CD4-positive, alpha-beta T cell (primary cell): ENCODE measurements at places on chromosomes 11 and 22.
A peak's percentile ranks its signal among the peaks of the same experiment; 100 is the strongest.

DNA sequence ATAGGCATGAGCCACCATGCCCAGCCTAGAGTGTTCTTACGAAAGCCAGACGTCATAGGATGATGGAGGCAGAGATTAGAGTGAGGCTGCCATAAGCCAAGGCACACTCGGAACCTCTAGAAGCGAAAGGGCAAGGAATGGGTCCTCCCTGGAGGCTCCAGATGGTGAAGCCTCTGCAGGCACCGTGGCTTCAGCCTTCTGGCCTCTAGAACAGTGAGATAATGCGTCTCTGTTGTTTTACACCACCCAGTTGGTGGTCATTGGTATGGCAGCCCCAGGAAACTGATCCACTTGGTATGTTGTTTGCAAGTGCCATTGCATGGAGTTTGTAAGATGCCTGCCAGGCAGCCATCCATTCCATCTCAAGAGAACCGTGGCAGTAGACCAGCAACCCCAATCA lies 791.0 kb downstream of the TBC1D22A start:
- DNase-seq, result no peak

- DNase-seq, result no peak
Measured at GRCh38 chr22:37080838-37081237, 28.7 kb downstream of the TMPRSS6 start.

- DNase-seq, result no peak
Measured at GRCh38 chr11:15622231-15622890, 507.6 kb downstream of the INSC start.

DNA sequence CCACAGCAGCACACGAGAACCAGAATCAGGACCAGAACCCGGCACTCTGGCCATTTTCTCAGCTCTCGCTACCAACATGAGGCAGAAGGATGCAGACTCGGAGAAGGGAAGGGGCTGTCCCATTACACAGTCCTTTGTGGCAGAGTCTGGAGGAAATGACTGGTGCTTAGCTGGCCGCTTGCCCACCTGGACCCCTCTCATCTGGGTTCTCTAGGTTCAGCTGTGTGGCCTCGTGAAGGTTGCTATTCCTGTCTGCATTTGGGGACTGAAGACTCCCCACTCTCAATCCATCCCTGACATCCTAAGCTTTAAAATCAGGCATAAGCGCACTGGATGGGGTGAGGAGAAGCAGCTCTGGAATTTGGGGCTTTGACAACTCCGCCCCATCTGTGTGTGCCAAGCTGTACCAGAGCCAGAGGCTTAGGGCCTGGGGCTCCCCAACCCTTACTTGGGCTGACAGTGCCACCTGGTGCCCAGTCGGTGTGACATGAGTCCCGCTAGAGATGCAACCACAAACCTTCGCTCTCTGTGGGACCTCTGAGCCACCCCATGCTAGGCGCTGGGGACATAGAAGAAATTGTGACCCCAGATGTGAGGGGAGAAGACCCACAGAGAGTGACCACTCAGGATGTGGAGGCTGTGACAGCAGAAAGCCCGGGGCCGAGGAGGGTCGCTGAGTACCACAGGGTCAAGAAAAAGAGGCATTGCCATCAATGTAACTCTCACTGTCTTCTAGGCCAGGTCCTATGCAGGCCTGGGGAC lies 35.8 kb upstream of the FCHSD2 start:
- peak; percentile 73 for DNase-seq

GRCh38 chr11:111645657-111646316 lies 43.5 kb downstream of the SIK2 start:
- DNase-seq, result no peak

DNA sequence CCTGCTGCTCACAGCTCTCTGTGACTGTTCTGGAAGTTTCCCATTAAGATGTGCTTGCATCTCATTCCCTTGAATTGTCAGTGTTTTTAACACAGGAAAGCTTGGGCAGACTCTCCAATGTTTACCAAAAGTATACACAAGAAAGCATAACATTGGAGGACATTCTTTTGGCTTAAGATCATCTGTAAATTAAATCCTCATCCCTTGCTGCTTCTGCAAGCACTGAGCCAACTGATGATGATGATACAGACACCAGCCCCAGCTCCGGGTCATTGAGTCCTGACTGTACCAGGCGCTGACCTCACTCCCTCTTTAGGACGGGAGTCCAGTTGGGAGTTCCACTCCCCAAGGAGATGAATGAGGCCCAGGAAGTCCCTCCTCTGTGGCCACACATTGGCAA lies 23.8 kb downstream of the CD82 start:
- DNase-seq, result no peak

DNA sequence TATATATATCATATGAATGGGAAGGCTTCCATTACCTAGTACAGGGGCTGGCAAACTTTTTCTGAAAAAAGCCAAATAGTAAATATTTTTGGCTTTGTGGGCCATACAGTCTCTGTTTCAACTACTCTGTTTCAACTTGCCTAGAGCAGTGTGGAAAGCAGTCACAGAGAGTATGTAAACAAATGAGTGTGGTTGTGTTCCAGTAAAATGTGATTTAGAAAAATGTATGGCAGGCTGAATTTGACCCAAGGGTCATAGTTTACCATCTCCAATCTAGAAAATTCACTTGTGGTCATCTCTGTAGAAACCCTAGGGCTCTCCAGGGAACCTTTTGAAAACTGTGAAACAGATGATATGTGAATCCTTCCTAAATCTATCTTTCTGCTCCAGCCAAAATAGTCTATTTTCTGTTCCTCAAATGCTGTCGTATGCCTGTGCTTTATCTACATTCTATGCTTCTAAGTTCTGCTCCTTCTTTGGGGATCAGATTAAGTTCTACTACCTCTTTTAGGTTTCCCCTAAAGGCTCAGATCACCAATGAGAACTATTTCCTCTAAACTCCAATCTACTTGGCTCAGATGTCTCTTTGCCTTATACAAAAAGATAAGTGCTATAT lies 356.2 kb downstream of the METTL15 start:
- no peak for DNase-seq

DNA sequence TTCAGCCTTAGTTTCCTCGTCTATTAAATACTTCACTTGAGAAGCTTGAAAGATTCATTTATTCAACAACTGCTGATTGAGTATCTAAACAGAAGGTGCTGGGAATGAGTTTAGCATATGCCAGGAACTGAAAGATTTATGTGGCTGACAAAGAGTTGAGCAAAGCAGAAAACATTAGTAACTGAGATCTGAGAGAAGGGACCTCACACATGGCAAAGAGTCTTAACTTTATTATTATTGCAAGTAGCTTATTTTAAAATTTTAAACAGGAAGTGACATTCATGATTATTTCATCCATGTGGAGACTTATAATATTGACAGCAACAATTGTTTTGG lies 133.6 kb downstream of the CASP12 start:
- DNase-seq, result no peak

GRCh38 chr22:31490496-31490925 lies 869 bp upstream of the EIF4ENIF1 start:
- DNase-seq, result peak; percentile 51

DNA sequence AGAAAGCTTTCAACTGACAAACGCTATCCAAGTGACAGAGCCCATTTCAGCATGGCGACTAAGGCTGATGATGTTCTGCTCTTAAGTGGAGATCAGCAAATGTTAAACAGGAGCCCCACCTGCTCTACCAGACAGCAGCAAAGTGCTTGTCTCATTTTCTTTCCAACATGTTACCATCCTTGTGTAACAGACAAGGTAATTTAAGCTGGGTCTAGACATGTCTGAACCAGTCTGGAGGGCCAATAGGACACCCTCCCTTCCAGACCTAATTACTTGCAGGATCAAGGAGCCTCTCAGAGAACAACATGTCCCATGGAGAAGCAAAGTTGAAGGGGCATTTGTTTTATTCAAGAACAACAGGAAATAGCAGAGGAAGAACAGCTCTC lies 3.9 kb upstream of the LMO2 start:
- DNase-seq, result no peak

- DNase-seq, result no peak
Measured at GRCh38 chr22:45554040-45554406, 51.3 kb downstream of the FBLN1 start.

- DNase-seq, result no peak
Measured at GRCh38 chr11:64711138-64711955, 11.7 kb downstream of the NRXN2 start.

DNA sequence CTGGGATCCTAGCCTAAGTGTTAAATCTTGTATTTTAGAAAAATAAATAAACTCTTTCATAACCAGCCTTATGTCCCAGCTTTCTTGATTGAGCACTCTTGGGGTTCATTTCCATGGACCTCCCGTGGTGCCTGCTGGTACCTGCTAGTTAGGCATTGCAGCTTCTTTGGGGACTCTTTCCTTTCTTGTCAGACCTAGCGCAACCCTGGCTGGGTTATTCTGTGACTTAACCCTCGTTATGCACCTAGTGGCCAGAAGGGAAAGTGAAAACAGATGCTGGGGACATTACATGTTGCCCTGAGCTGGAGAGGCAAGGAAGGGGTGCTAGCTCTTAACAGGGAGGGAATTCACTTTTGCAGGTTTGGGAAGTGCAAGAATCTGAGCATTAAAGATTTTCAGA lies 46.8 kb downstream of the APIP start:
- no peak for DNase-seq

- DNase-seq, result no peak
Measured at GRCh38 chr11:62399172-62399877, 19.5 kb upstream of the SCGB1A1 start.

DNA sequence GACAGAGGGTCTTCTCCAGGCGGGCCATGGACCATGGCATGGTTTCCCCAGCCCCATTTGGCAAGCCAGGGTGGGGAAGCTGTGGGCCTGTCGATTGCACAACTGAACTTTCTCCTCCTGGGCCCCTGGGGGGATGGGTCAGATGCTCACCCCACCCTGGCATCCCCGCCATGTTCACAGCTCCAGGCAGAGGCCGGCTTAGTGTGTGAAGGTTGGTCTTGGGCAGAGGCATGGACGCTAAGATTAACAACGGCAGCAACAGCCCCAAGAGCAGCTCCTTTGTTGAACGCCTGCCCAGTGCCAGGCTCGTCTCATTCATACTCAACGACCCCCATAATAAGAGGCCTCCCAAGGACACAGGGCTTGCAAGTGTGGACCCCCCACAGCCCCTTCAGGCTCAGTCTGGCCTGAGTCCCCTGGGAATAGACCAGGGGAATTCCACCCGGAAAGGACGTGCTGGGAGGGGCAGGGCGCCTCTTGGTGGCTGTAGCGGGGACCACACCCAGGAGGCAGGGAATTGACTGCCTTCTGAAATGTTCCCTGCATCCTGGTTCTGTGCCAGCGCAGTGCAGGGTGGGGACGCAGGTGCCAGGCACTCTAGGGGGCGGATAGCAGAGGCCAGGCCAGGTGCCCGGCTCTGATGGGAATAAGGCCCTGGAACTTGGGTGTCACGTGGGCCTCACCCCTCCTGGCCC lies 8.3 kb downstream of the TSPO start:
- no peak for DNase-seq

GRCh38 chr11:69125861-69126260 lies 29.9 kb upstream of the SMIM38 start:
- no peak for DNase-seq

DNA sequence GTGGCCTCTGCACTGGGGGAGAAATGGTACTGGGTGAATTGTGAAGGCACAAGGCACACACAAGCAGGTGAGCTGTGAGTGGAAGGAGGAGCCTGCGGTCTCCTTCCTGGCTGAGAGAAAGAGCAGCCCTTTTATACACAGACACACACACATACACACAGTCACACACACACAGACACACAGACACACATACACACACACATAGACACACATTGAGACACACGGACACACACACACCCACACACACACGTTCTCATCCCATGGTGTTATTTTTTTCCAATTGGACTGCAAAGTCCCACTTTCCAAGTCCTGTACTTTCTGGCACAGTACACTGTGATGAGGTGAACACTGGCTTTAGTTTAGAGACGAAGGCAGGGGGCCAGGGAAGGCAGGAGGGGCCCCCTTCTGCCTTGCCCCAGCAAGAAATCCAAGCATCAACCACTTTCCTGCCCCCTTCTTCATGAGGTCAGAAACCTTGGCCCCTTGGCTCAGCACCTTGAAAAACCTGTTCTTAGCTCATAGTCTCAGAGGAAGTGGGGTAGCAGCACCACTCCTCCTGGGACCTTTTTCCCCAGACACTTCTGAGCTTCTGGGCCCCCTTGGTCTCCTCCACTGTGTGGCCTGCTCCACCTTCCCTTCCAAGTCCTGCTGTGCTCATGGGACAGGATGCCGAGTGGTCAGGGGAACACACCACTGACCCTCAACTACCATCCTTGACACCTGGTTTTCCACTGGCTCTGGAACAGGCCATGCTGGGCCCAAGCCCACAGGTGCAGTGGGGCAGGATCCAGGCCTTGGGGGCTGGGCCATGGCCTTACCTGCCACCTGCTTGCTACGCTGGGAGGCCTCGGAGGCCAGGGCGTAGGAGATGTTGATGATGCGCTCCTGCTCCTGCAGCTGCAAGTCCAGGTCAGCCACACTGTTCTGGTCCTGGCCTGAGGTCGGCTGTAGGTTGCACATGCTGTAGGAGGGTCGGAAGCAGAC lies 43.8 kb downstream of the C11orf58 start:
- no peak for DNase-seq

DNA sequence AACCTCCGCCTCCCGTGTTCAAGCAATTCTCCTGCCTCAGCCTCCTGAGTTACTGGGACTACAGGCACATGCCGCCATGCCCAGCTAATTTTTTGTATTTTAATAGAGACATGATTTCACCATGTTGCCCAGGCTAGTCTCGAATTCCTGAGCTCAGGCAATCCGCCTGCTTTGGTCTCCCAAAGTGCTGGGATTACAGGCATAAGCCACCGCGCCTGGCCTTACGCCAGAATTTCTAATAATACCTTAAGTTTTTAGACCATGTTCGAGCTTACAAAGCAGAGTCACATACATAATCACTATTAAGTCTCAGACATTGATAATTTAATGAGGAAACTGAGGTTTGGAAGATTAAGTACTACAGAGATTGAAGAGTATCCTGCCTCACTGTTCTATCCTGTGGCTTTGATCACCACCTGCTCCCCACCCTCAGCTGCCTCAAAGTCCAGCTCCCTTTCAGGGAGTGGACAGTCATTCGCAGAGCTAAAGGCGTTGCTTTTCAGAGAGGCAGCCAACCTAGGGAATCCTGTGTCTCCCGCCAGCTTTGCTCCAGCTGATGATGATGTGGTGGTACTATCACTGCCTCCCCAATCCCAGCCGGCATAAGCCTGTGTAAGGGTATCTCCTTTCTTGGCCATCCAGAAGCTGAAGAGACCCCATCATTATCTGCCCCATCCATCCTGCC lies 7.7 kb downstream of the UBASH3B start:
- no peak for DNase-seq
